ENCODE measurements at places on chromosomes 1 and 21. TPM values are rescaled to one million over a fixed set of nuclear protein-coding genes. Genes with fewer than 3 reads are reported as not detected.

The PRDM16 gene
- 0.25 TPM for total RNA-seq

The LCE2A gene
- total RNA-seq, result not detected

The GJB3 gene
- total RNA-seq, result not detected

The SYT14 gene
- total RNA-seq, result not detected

The PIGK gene
- total RNA-seq, result 26.6 TPM
